Activated CD8-positive, alpha-beta memory T cell treated with anti-CD3 and anti-CD28 coated beads for 48 hours (primary cell): ENCODE measurements at places on chromosomes 13 and 19.

GRCh38 chr19:43439032-43439708, 24.5 kb downstream of the TEX101 start:
- DNase-seq, result no peak

DNA sequence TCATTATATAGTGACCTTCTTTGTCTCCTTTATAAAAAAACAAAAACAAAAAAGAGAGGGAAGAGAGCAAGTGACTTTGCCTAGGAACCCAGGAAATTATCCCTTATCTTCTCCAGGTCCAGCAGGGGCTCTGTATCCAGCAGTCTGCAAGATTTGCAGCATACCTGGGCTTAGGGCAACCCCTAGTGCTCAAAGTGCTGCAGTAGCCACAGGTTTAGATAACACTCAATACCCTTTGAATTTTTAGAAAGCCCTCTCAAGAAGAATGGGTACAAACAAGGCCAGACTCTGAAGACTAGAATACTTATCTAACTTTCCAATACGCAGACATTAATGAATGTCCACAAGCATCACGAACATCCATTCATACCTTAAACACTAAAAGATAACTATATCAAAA, 43.2 kb downstream of the CCNA1 start:
- no peak for DNase-seq

GRCh38 chr13:47955836-47956235, 45.2 kb downstream of the SUCLA2 start:
- DNase-seq, result no peak

DNA sequence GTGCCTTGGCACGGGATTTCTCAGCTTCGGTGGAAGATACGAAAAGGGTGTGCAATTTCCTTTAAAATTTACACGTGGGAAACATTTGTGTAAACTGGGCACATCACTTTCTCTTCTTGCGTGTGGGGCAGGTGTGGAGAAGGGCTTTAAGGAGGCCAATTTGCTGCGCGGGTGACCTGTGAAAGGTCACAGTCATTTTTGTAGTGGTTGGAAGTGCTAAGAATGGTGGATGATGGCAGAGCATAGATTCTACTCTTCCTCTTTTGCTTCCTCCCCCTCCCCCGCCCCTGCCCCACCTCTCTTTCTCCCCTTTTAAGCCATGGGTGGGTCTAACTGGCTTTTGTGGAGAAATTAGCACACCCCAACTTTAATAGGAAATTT, 7.2 kb downstream of the SLITRK5 start:
- DNase-seq, result no peak

GRCh38 chr13:100234524-100235136, 145.7 kb downstream of the PCCA start:
- DNase-seq, result no peak

DNA sequence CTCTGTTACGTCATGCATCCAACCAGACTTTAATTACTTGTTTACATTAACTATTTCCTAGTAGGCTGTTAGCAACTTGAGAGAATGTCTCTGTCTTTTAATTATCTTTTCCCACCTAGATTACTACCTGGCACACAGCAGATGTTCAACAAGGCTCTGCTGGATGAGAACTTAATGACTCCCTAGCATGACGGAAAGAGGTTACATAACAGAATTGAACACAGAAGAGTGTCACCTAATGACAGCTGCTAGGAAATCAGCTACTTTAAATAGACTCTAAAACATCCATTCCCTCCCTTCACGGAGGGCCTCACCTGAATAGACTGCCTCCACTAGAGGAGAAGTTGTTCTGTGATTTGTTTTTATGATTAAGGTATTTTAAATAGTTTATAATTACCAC, 110.8 kb downstream of the TEX29 start:
- DNase-seq, result no peak

- DNase-seq, result no peak
Observed at GRCh38 chr19:40831502-40832430, 18.5 kb downstream of the CYP2A6 start.

DNA sequence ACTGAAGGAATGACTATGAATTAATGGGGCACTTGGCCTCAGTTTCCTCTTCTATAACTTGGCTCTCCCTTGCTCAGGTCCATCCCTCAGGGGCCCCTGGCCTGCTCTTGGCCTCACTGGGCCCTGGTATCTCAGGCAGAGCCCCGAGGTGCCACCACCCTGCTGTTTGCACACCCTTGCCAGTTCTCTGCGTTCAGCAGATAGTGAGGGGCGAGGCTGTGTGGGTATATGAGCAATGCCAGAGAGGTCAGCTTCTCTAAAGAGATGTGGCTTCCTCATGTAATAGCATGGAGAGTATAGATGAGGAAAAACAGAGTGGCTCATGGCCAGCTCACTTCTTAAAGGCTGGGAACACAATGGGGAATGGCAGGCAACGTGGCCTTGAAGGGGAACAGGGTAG, 76.1 kb downstream of the CYSLTR2 start:
- no peak for DNase-seq

- no peak for DNase-seq
Observed at GRCh38 chr19:17314007-17314593, 4.7 kb downstream of the DDA1 start.

- no peak for DNase-seq
Observed at GRCh38 chr19:7106711-7107657, 37.5 kb downstream of the ZNF557 start.

- DNase-seq, result no peak
Observed at GRCh38 chr19:37537391-37537947, 30.7 kb downstream of the ZNF793 start.

- no peak for DNase-seq
Observed at GRCh38 chr19:3413796-3414327, 47.5 kb downstream of the NFIC start.

DNA sequence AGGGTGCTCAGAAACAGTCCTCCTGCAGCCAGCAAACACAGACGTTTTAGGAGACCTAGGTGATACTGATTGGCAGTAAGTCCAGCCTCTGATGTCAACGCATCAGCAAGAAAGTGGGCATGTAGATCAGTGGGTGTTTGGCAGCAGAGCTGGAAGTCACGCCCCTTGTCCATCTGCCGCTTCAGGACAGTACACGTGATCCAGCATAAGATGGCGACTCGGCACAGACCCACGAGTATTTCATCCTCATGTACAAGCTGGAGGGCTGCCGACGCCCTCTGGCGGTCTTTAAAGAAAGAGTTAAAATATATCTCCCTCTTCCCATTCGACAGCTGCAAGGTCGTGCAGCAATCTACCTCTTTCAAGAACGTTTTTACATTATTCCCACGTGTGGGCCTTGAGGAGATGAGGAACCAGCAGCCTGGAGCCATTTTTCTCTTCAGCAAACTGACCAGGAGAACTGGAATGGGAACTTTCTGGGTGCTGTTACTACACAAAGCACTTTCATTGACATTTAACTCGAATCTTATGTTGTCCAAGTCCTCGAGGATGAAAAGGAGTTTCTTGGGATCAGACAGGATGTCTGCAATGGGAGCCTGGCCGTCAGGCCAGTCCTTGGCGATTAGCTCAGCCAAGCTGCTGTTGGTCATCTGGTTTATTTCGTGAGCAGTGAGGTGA, 22.3 kb downstream of the NLRP11 start:
- DNase-seq, result no peak

GRCh38 chr19:38193445-38193844, 30.6 kb downstream of the DPF1 start:
- no peak for DNase-seq

GRCh38 chr13:111906816-111907215, 160.1 kb upstream of the SOX1 start:
- DNase-seq, result no peak

- no peak for DNase-seq
Observed at GRCh38 chr13:85819513-85819912, 20.3 kb upstream of the SLITRK6 start.

GRCh38 chr19:17847538-17848366, at the start of gene JAK3:
Gene JAK3 (minus strand): TSS chr19:17847982. CDS start chr19:17844417, 3,565 bp downstream.
- peak; percentile 83 for DNase-seq

DNA sequence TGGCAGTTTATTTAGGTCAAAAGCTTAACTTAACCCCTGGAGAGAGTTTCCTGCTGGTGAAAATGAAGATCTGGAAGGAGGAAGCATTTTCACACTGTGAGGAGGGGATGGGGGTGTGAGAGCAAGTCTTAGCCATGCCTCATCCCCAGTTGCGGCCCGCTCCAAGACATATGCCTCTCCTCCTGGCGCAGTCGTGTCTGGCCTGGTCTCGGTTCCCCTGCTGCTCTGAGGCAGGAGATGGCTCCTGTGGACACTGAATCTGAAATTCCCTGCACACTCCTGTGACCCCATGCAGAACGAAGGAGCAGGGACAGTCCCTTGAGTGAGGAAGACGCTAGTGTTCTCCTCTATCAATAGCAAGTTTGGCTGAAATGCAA, 360 bp upstream of the ZNF69 start:
- DNase-seq, result no peak

DNA sequence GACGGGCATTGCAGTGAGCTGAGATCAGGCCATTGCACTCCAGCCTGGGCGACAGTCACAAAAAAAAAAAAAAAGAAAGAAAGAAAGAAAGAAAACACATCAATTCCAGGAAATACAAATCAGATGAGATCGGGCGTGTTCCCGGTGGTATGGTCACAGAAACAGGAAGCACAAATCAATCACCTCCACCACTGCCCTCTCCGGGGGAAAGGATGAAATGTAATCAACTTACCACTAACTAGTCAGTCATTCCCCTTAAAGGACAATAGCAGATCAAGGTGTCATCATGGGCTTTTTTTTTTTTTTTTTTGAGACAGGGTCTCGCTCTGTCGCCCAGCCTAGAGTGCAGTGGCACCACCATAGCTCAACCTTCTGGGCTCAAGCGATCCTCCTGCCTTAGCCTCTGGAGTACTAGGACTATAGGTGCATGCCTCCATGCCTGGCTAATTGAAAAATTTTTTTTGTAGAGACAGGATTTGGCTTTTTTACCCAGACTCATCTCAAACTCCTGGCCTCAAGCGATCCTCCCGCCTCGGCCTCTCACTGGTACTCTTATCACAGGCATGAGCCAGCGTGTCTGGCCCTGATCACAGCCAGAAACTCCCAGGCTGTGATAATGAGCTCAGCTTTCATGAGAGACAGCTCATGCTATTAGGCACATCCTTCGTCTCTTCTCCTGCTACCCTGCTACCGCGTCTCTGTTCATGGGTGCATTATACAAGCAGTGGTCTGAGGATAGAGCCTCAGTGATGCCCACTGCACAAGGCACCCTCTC, 6.8 kb upstream of the DPRX start:
- DNase-seq, result no peak

DNA sequence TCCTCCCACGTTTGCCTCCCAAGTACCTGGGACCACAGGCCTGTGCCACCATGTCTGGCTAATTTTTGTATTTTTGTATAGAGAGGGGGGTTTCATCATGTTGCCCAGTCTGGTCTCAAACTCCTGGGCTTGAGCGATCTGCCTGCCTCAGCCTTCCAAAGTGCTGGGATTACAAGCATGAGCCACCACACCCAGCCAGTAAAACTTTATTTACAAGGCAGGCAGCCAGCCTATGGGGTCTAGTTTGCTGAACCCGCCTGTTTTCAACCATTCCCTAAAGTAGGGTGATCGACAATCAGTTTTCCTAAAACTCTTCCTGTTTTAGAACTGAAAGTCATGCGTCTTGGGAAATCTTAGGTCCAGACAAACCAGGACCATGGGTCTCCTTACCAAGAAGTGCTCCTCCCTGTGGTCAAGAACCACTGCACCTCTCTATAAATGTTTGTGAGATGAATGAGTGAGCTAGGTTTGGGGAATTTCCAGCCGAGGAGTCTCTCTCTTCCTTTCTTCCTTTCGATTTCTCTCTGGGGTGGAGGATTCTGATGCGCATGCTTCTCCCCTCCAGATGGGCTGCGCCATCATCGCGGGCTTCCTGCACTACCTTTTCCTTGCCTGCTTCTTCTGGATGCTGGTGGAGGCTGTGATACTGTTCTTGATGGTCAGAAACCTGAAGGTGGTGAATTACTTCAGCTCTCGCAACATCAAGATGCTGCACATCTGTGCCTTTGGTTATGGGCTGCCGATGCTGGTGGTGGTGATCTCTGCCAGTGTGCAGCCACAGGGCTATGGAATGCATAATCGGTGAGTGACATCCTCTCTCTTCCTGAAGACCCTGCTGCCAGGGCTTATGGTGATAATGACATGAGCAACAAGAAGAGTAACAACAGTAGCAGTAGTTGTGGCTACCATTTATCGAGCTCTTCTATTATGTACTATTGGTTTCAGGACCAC, 38.7 kb downstream of the ADGRE1 start:
- peak; percentile 1 for DNase-seq

GRCh38 chr19:22945560-22945959, 57.4 kb downstream of the ZNF728 start:
- DNase-seq, result no peak

DNA sequence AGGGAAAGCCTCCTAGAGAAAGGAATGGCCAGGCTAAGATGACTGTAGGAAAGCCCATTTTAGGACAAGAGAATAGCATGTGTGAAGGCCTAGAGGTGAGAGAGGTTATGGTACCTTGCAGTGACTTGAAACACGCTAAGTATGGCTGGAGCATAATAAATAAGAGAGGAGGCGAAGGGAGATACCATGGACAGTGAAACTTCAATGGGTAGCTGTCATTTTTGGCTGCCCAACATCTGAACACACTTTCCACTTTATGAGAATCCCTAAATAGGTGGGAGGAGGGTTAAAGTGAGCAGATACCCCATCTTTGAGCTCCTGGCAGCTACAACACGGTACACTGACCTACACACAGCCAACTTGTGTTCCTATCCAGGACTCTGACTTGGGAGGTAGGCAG, 8.0 kb upstream of the IFT88 start:
- DNase-seq, result no peak

DNA sequence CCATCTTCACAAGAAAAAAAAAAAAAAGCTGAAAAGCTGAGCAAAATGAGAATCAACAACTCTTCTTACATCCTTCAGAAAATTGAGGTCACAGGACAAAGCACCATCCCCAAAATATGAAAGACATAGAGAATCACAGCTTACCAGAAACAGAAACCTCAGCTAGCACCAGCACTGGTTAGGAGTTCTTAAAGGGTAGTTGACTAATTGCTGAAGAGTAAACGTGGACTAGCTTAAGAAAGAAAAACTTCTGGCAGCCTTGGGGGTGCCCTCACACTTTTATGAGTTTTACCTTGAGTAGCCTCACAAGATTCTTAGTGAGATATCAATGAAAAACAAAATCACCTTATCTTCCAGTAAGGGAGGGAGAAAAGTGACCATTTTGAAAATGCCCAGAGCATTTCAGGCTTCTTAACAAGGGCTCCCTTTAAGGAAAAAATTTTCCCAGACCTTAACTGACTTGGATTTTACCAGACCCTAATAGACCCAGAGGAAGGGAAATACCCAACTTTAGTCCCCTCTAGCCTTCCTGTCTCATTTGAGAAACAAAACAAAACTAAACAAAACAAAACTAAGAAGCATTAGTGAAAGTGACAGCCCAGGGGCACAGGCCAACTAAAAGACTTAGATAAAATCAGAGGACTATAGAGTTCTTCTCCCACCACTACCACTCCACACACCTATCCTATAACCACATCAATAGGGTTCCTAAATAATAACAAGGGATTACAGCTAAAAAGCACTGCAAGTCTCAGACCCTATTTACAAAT, 888.6 kb downstream of the DIAPH3 start:
- no peak for DNase-seq
